Suppressor macrophage (primary cell): ENCODE measurements at places on chromosomes 5 and 9.

GRCh38 chr5:150766251-150766650, 7.4 kb upstream of the DCTN4 start:
- no peak for DNase-seq

DNA sequence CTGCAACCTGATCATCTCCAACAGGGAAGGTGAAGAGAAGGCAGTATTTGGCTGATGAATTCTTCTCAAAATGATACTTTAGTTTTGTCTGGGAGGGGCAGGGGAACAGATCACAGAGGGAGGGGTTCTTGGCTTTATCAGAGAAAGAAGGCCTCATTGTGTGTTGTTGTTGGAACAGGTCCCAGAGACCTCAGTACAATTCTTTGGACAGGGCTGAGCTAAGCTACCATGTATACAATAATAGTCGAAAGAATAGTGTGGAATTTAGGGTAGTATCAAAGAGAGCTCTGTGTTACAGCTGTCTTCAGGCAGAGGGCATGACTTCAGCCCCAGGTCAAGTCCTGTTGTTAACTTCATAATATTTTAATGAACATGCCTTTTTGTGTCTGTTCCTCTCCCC, 39.9 kb downstream of the ARHGAP26 start:
- no peak for DNase-seq

GRCh38 chr9:93156475-93157008, 22.5 kb upstream of the NINJ1 start:
- peak; percentile 44 for DNase-seq

GRCh38 chr9:129491487-129491855, 129.4 kb downstream of the C9orf50 start:
- peak; percentile 77 for DNase-seq

GRCh38 chr5:73770172-73771025, 144.4 kb downstream of the ARHGEF28 start:
- no peak for DNase-seq

GRCh38 chr5:77259476-77259875, 49.0 kb downstream of the PDE8B start:
- DNase-seq: peak; percentile 57

DNA sequence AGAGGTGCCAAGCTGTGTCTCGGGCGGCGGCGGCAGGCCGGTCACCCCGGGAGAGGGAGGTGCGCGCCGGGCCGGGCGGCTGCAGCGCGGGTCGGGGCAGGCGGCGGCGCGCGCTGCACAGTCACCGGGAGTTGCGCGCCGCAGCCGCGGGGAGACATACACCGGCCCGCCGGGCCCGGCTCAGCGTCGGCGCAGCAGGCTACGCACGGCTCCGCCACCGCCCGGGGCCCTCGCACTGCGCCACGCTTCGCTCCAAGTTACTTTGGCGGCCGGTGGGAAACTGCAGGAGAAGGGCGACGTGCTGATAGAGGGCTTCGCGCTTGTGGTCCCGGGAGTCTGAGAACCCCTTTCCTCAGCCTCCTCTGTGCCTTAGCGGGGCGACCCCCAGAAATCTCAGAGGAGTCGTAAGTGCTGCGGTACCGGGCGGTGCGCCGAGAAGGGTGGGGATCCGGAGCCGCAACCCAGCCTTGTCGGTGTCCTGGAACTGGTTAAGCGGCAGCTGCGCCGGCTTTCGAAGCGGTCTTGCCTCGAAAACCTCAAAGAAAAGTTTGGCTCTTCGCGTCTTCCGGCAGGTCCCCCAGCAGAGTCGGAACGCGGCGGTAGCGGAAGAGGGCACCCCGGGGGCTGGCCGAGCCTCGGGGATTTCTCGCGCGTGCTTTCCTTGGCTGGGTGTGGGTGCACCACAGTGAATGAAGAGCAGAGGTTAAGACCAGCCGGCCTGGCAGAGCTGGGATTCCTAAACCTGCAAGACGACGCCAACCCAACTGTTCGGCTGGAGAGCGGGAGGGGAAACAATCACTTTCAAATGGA, at the start of gene EFNA5:
Gene EFNA5 (minus strand): TSS at position 6 of the 810 bp plus-strand sequence.
- DNase-seq: peak; percentile 1

DNA sequence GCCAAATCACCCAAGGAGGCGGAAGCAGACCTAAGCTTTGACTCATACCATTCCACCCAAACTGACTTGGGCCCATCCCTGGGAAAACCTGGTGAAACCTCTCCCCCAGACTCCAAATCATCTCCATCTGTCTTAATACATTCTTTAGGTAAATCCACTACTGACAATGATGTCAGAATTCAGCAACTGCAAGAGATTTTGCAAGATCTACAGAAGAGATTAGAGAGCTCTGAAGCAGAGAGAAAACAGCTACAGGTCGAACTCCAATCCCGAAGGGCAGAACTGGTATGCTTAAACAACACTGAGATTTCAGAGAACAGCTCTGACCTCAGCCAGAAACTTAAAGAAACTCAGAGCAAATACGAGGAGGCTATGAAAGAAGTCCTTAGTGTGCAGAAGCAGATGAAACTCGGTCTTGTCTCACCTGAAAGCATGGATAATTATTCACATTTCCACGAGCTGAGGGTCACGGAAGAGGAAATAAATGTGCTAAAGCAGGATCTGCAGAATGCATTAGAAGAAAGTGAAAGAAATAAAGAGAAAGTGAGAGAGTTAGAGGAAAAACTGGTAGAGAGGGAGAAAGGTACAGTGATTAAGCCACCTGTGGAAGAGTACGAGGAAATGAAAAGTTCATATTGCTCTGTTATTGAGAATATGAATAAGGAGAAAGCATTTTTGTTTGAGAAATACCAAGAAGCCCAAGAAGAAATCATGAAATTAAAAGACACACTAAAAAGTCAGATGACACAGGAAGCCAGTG, 15.8 kb upstream of the TTC23L start:
- no peak for DNase-seq

- peak; percentile 38 for DNase-seq
Measured at GRCh38 chr9:83433846-83434245, 104.4 kb downstream of the FRMD3 start.

- peak; percentile 32 for DNase-seq
Measured at GRCh38 chr5:73673161-73673591, 47.2 kb downstream of the ARHGEF28 start.

DNA sequence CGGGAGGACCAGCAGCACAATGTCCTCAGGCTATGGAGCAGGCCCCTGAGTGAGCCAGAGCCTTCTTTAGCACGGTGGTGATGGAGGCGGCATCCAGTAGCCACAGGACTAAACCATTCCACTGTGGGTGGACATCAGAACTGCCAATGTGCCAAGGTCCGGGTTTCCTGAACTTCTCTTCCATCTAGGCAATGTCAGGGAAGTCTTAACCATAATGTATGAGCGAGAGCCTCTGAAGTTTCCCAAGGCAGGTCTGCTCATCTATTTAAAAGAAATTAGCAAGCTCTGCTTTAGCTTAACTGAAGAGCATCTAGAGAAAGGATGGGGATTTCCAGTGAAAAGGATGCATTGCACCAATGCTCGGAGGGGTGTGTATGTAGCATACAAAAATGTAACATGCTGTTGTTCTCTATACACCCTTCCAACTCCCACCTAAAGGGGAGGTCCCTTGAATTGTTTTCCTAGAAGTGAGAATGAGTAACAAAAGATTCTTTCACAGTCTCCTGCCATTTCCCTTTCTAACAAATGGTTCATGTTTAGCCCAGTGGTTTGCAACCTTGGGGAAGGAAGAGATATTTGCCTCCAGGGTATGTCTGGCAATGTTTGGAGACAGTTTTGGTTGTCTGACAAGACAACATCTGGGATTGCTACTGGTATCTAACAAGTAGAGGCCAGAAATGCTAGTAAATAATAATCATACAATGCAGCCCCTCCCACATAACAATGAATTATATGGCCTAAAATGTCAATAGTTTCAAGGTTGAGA, 6.1 kb upstream of the RXFP3 start:
- DNase-seq: no peak

DNA sequence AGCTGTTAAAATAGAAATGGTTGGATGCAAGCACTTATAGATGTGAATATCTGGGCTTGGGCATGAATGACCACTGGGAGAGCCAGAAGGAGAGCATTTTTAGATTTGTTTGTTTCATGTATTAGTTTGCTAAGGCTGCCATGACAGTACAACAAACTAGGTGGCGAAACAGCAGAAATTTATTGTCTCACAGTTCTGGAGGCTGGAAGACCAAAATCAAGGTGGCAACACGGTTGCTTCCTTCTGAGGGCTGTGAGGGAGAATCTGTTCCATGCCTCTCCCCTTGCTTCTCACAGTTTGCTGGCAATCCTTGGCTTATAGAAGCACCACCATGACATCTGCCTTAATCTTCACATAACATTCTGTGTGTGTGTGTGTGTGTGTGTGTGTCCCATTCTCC, 20.2 kb upstream of the CDC23 start:
- no peak for DNase-seq

GRCh38 chr5:6080930-6081726, 297.2 kb downstream of the MED10 start:
- DNase-seq: no peak

DNA sequence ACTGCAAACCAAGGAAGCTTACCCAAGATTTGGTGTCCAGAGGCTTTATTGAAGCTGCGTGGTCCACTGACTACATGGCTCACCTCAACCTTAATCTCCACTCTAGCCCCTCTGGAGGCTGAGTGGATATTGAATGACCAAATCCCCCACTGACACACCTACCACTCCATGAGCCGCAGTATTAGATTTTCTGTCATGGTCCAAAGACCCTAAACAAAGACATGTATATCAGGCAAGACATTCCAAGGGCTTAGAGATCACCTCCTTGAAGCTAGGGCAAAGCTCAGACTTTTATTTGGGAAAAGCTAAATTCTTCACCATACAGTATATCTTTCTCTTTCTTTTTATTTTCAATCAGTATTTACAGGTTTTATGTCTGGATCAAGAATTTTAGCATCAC, 346.2 kb upstream of the CTNND2 start:
- DNase-seq: no peak

DNA sequence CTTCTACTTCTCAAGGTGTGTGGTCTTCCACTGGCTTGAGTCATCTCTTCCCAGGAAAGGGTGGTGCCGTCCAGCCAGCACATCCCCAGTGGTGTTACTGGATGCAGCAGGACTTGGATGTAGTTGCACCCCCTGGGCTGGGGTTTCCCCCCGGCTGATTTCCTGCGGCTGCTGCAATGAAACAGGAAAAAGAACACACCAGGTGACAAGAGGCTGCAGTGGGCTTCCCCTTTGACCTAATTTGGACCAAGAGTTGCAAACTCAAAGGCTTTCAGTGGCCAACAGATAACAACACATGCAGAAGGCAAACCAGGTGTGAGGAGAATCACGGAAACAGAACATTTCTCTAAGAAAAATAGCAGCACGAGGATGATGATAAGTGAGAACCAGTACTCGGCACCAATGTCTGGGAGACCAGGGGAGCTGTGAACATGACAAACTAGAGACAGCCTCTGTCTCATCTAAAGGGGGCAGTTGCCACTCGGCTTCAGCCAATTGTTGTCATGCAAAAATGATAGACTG, 83.7 kb downstream of the PDE6A start:
- no peak for DNase-seq

DNA sequence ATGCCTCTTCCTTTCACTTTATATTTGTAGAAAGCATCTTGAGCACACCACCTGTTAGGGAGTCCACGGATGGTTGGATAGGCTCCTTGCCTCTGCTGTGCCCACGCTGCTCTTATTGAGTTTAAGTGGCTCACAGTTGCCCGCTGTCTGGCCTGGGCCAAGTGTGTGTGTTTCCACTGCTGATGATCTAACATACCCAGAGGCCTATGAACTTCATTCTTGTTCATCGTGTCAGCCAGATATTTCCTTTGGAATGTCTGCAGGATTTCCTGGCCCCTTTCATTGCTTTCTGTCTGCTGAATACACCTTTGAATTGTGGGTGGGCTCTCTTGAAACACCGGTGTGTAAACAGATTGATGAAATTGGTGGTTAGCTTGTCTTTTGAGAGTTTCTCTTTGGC, 46.6 kb downstream of the MVB12B start:
- DNase-seq: no peak

DNA sequence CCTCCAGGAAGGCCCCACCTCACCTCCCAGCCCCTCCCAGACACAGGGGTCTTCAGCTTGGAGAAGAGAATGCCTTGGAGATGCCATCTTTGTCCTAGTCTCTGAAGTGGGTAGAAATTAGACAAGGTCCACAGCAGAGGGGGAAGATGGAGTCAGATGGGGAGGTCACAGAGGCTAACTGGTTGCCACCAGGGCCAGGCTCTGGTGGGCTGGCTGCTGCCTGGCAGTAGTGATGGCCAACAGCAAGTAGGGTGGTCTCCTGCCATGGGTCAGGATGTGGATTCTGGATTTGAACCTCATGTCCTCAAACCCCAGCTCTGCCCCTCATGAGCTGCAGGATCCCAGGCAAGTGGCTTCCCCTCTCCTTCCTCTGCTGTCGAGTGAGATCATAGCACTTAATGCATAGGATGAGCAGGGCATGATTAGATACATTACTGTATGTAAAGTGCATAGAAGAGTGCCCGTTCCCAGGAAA, 38.7 kb upstream of the NEK6 start:
- peak; percentile 80 for DNase-seq

DNA sequence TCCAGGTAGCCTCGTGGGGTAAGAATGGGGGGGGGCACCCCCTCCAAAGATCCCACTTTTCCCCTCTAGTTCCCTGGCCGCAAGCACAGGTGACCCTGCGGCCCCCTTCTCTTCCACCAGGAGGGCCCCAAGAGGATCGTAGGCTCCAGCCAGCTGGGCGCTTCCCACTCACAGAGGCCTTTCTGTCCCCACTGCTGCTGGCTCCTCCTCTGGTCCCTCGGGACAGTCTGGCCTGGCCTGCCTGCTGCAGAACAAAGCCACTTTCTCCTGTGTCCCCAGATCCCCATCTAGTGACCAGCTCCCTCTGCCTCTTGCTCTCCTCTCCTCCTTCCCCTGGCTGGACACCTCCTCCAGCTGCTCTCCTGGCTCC, 534 bp upstream of the SAPCD2 start:
- DNase-seq: peak; percentile 50

DNA sequence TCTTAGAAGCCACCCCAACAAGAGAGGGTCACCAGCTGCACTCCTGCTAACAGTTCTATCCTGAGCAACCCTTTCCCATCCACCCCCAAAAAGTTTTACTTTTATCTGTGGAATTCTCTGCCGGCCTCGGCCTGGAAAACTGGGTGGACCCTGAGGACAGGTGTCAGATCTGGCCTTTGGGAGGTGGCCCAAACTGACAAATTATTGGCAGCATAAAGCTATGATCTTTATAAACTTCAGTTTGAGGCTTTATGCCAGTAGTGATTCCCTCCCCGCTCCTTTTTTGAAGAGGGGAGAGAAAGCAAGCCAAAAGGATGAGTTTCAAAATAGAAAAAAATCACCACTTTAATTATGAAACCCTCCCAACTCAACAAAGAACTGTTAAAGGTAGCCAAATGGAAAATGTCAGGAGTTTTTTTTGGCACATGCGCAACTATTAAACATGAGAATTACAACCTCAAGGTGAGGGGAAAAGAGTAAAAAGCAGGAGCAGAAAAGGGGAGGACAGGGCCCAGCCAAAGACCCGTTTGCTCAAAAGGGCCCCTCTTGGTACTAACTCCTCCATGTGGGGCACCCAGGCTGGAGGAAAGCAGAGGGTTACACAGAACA, 49.4 kb downstream of the FBXW11 start:
- DNase-seq: no peak

GRCh38 chr9:110762783-110763182, 94.2 kb downstream of the MUSK start:
- DNase-seq: no peak
